ENCODE measurements at places on chromosomes 3 and 15. TPM values are rescaled to one million over a fixed set of nuclear protein-coding genes. Genes with fewer than 3 reads are reported as not detected.

The ISLR2 gene
- 0.59 TPM for total RNA-seq

- H3K4me3 ChIP-seq = peak overlapping the region; percentile 92
- H3K27ac ChIP-seq = no peak overlapping the region
- H3K27me3 ChIP-seq = no peaks in the 10 kb centered on the region
- H3K4me1 ChIP-seq = peaks cover 10% of the 10 kb centered on the region
- peaks cover 13% of the 10 kb centered on the region for H3K36me3 ChIP-seq
- no peak for DNase-seq
Observed at GRCh38 chr15:48176112-48176511, 2.0 kb downstream of the MYEF2 start.

GRCh38 chr3:107938143-107938542 lies 152.7 kb downstream of the CD47 start:
- H3K4me1 ChIP-seq = peaks cover 22% of the 10 kb centered on the region
- peaks cover 3% of the 10 kb centered on the region for H3K36me3 ChIP-seq
- H3K27ac ChIP-seq = no peak overlapping the region
- DNase-seq = no peak
- H3K4me3 ChIP-seq = no peak overlapping the region

DNA sequence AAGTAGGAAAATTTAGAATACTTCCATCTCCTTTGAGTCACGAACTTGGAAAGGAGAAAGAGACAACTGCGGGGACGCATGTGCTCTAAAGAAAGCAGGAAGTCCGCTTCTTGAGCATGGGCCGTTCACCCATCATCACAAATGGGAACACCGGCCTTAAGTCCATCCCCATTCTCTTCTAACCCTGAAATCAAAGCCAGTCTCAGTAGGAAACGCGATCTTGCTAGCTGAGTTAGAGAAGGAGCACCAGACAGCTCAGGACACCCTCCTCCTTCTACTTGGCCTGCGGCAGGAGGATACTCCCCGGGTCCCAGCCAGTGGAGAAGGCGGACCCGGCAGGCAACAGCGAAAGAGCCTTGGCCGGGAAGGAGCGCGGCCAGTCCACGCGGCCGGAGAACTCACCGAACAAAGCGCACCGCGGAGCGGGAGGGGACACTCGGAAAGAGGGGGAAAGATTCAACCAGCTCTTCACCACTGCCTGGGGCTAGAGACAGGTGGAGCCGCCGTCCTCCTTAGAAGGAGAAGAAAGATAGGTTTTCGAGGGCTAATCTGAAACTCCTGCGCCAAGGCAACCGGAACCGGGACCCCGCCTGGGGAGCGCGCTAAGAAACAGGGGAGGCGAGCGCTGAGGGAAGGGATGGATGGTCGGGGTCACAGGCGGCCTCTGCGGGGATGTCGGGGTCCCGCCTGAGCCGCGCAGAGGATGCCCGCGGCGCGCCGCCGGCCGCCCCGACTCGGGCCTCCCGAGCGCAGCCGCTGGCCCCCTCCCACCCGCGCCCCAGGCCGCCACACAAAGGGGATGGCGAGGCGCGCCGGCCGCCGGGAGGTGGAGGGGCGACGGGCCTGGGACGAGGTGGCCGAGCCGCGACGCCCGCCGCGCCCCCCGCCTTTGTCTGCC lies 818 bp downstream of the SLC4A7 start:
- no peaks in the 10 kb centered on the region for H3K27me3 ChIP-seq
- H3K27ac ChIP-seq = peak overlapping the region; percentile 99
- peaks cover 15% of the 10 kb centered on the region for H3K36me3 ChIP-seq
- peak; percentile 79 for DNase-seq

DNA sequence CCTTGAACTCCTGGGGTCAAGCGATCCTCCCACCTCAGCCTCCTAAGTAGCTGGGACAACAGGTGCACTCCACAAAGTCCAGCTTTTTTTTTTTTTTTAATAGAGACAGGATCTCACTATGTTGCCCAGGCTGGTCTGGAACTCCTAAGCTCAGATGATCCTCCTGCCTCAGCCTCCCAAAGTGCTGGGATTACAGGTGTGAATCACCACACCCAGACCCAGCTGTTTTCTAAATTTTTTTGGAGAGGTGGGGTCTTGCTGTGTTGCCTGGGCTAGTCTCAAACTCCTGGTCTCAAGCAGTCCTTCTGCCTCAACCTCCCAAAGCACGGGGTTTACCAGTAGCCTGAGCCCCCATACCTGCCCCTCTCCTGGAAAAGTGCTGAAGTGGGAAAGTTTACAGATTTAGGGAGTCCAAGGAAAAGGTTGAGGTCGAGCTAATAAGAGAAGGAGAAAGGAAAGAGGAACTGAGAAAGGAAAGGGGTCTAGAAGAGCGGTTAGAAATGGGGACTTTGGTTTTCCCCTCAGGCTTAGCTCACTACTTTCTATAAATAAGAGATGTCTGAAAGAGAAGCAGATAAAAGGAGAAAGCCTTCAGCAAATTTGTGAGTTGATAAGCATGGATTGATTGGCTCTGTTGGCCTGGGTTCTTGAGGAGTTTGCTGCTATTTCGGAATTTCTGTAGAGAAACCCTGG lies 23.6 kb downstream of the UBE2E1 start:
- H3K4me3 ChIP-seq = no peak overlapping the region
- no peaks in the 10 kb centered on the region for H3K27me3 ChIP-seq
